ENCODE measurements at places on chromosomes 16 and 17.

- no peak for DNase-seq
Measured at GRCh38 chr17:40459636-40460603, 16.7 kb downstream of the IGFBP4 start.

DNA sequence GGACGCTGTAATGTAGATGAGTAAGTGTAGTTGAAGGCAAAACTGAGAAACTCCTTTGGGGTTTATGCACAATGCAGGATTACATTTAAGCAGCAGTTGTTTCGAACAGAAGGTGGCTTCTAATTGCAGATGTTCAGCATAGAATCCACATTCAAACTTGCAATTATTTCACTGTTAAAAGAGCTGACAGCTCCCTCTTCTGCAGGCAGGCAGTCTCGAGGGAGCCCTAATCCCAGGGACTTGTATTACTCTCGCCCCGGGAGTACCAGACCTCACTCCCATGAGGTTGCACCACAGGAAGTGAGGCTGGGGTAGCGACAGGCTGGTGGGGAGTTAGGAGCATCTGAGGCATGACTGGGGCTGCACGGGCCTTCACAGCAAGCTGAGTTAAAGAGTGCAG lies 484.3 kb upstream of the EEF2KMT start:
- peak; percentile 20 for DNase-seq

DNA sequence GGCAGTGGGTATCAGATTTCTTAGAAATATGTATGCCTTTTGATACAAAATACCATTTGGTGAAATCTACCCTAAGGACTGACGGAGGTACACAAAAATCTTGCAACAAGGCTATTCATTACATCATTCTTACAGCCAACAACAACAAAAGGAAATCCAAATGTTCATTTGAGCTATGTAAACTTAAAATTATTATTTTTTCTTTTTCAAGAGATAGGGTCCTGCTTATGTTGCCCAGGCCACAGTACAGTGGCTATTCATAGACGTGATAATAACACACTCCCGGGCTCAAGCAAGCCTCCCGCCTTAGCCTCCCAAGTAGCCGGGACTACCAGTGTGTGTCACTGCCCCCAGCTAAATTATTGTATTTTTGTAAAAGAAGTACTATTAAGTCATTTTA lies 9.0 kb downstream of the SRR start:
- no peak for DNase-seq

- no peak for DNase-seq
Measured at GRCh38 chr17:59370593-59371299, 39.3 kb downstream of the YPEL2 start.

DNA sequence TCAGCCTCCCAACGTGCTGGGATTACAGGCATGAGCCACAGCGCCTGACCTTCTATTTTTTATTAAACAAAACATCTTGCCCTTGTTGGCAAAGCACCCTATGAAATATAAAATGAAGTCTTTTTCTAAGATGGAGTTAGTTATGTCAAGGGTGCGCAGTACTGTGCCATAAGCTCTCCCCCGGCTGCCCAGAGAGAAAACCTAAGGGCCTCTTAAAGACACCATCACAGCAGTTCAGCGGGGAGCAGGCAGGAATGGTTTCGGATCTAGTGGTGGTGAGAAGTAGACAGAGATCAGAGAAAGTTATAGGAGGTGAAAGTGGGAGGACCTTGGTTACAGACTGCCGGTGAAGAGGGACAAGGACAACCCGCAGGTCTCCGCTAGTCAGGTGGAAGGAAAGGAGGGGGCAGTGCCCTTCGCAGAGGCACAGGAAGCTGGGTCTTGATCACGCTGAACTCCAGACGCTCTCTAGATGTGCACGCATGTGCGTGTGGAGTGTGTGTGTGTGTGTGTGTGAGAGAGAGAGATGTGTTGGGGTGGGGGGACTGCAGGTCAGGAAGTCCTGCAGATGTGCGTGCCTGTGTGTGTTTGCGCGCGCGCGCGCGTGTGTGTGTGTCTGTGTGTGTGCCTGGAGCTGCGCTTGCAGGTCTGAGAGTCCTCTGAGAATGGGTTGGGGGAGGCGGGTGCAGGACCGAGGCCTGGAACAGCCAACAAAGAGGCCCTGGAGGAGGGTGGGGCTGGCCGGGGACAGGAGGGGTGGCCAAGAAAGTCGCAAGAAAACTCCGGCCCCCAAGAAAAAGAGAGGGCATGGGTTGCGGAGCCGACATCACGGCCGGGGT lies 748 bp upstream of the CMTM3 start:
- DNase-seq: peak; percentile 80

DNA sequence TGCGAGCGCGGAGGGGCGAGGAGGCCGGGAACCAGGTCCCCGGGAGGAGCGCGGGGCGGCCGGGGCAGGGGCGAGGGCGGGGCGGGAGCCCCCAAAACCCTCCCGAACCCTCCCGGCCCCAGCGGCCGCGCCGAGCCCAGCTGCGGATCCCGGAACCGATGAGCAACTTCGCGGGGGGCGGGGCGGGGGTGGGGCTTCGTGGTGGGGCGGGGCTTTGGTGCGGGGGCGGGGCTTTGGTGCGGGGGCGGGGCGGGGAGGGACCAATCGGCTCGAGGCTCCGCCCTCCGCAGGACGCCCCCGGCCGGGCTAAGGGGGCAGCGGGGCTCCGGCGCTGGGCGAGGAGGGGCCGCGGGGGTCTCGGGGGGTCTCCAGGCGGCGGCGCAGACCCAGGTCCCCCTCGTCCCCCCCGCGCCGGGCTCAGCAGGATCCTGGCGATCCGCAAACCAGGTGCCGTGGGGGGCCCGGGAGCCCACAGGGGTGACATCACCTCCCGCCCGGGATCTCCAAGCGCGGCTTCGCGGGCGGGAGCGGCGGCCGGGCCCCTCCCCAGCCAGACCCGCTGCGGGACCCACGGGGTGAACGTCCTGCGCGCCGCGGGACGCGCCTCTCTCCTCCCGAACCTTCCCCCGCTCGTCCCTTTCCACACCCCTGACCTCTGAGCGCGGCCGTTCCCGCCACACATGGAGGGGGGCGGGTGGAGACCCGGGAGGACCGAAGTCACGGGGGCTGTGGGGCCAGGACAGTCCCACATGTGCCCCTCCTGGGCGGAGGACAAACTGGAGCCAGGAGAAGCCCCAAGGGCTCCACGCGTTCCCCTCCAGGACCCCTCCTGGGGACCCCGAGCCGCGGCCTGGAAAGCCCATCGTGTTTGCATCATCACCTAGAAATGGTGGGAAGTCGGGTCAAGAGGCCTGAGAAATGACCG lies at the start of gene ABR:
TSS of gene ABR (minus strand) at position 164 of the 925 bp plus-strand sequence. CDS start 254 bp downstream, outside the sequence.
- DNase-seq: peak; percentile 53

DNA sequence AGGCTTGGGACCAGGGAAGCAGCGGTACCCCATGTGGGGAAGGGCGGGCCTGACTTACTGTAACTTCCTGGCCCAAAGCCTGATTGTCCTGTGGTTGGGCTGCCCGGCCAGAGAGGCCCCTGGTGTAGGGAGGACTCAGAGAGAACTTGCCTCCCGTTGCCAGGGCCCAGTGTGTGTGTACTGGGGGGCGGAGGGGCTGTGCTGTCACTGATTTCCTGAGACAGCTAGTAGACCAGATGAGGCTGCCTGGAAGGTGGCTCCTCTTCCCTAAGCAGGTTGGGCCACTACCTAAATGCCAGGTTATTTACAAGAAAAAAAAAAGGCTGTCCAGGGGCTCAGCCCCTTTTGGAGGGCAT lies 16.7 kb downstream of the SOCS3 start:
- peak; percentile 90 for DNase-seq

GRCh38 chr16:86965840-86966550 lies 351.2 kb downstream of the C16orf95 start:
- DNase-seq: no peak

DNA sequence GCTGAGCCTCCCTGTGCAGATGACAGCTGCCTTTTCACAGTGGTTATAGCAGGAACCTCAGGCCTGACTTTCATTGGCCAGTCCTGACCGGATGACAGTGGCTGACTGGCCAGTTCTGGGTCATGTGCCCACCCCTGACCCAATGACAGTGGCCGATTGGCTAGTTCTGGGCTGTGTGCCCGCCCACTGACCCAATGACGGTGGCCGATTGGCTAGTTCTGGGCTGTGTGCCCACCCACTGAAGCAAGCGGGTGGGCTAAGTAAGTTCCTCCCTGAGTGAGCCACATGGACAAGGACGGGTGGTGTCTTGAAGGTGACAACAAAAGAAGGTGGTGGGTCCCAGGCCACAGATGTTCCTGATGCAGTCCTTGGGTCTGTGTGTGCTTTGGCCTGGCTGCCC lies 9.5 kb downstream of the DEF8 start:
- no peak for DNase-seq

GRCh38 chr16:82425661-82426060 lies 201.1 kb upstream of the CDH13 start:
- no peak for DNase-seq

DNA sequence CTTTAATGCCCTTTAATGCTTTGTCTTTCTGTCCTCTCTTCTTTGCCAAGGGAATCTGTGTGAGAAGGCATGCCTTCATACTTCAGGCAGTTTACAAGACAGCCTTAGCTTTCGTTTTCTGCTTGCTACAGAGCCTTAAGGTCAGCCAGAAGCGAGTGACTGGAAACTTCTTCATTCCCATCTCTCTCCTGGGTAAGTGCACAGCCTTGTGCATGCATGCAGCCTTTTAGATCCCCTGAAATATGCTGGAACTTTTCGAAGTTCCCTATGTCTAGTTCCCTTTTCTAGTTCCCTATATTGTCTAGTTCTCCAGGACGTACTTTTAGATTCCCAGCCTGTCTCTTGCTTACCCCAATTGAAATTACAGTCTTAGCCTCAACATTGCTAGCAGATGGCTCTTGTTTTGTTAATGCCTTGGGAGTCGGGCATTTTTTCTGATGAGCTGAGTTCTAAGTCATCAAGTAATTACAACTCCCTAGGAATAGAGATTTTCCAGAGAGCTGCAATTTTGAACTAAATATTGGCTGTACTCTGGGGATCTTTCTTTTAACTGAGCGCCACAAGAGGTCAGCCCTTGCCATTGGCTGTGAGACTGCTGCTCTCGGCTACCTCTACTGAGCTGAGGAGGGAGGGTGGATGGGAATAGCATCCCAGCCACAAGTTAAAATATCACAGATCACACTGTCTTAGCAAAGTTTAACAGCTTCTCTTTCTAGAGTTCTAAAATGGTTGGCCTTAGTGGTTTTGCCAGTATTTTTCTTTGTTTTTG lies 22.7 kb upstream of the PPM1D start:
- no peak for DNase-seq

DNA sequence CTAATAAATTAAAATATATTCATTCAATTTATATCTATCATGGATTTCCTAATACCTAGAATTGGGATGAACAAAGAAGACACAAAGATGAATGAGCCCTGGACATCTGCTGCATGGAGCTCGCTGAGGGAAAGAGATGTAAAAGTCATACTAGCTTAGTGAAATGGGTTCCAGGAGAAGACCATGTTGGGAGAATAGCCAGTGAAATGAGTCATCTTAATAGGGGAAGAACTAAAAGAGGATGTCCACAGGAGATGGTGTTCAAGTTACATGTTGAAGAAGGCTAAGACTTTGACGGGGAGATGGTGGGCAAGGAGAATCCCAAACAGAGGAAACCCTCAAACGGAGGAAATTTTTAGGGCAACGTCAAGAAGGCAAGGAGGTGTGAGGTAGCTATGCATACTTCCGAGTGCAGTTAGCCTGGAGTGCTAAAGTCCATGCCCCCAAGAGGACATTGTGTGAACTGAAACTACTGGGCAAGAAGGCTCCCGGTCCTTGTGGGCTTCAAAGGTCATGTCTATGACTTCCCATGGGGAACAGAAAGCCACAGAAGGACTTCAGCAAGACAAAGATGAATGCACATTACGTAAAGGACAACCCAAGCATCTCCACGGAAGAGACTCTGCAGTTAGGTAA lies 220.5 kb upstream of the CDH11 start:
- no peak for DNase-seq

DNA sequence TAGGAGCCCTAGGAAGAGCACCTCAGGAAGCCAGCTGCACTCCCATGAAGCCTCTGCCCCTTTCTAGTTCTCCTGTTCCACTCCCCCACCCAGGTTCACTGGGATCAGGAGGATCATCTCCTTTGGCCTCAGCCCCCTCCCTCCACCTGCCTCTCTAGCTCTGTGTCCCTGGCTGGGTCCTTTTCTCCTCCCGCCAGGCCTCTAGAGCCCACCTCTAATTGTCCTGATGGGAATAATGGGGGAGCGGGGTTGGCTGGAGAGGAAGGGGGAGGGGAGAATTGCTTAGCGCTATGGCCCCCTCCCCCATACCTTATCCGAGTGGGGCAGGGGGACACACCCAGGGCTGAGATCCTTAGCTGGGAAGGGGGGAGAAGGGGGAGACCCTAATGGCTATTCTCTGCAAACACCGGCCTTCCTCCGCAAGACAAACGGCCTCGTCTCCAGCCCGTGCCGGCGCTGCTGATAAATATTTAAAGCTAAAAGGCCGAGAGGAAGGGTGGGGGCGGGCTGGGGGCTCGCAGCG lies 997 bp downstream of the HOXB7 start:
- no peak for DNase-seq

DNA sequence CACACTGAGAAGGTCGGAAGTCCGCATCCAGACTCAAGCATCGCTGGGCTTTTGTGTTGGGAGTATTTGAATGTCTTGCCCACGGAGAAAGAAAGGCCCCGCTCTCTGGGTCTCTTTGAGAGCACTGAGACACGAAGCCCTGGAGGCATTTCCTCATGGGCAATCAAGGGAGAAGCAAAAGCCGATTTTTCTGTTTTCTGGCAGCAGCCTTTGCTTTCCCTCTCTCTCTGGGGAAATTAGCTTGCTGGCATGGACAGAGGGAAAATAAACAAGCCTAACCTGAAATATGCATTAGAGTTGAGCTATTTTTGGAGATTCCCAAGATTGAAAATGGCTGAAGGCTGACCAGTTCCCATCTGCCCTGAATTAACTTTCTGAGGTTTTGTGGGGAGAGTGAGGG lies 238.7 kb downstream of the HAPSTR1 start:
- DNase-seq: no peak

GRCh38 chr17:48711128-48711527 lies 11.2 kb downstream of the PRAC1 start:
- DNase-seq: no peak

- no peak for DNase-seq
Measured at GRCh38 chr17:68353111-68353521, 61.8 kb downstream of the ARSG start.

DNA sequence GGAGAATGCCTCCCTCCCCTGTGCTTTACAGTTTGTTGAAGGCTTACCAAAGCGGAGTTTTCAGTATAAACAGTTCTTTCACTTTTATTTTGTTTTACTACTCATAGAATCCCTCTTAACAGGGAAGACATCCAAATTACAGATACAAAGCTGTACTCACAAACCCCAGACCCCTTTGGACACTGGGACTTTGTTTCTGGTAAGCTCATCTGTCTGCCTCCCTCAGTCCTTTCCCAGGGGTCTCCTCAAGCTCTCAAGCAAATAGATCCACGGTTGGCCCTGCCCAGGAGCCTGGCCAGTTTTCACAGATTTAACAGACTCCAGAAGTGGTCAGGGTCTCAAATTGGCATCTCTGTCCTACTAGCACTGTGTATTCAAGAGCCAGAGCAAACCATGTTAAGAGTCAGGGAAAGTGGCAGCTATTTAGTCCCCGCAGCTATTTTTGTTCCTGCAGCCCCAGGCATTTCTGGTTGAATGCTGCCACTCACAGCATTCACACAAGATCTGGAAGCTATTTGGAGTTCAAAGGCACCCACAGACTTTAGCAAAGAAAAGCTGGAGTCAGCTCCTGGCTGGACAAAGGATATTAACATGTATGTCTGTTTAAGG lies 54.2 kb downstream of the TMEM100 start:
- no peak for DNase-seq

All from urothelium cell line (cell line).